ENCODE measurements at places on chromosomes 13 and 19.

DNA sequence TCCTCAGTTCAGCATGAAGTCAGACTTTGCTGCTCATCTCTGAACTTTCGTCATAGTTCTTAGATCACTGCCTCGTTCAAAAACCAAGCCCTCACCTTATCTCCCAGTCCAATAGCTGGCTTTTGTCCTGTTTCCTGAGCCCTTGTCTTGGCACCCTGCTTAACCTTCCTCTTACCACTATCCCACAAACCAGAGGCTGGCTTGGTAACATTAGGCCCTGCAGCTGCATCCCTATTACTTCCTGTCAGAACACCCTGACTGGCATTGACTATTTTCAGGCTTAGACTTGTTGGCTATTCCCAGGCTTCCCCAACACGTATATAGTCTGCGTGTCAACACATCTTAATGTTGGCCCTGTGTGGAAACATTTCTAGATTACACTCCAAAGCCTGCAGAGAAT is 172.4 kb downstream of the VWA8 start:
- no peak for DNase-seq

DNA sequence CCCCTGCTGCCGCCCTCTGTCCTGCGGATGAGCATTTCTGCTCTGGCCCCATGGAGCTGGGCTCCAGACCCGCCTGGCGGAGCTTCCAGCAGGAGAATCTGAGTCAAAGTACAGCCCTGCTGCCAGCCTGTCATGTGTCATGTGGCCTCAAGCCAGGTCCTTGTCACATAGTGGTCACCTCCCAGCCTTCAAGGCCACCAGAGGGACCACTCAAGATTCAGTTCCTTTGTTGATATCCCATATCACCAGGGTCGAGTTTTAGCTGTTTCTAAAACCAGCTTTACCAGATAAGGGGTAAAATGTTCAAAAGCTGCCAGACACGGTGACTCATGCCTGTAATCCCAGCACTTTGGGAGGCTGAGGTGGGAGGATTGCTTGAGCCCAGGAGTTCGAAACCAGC is 13.4 kb downstream of the THOP1 start:
- no peak for DNase-seq

GRCh38 chr13:113650275-113650674 is 7.7 kb downstream of the ATP4B start:
- DNase-seq, result no peak

GRCh38 chr19:38224014-38224862 is at the start of gene DPF1:
Gene DPF1 (minus strand): TSS chr19:38224222. CDS start chr19:38224142, 80 bp downstream.
- peak; percentile 52 for DNase-seq

- no peak for DNase-seq
Observed at GRCh38 chr13:27012482-27013197, 159.0 kb downstream of the USP12 start.
